ENCODE measurements at places on chromosomes 1 and 21.

DNA sequence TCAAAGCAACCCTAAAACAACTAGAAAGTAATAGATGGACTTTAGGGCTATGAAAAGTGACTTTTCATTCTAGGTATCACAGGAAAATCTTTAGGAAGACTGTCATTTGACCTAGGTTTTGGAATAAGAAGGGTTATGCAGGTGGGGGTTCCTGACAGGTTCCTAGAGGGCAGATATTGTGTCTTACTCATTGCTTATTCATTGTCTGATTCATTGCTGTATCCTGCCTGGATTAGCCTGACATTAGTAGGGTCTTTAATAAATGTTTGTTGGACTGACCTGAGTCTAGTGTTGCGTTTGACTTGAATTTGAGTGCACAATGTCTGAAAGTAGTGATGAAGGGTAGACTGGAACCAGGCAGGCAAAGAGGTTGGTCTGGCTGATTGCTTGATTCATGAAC is 6.0 kb downstream of the FNBP1L start:
- no peak for DNase-seq

- DNase-seq: no peak
Measured at GRCh38 chr21:41839387-41840000, 39.6 kb downstream of the PRDM15 start.

DNA sequence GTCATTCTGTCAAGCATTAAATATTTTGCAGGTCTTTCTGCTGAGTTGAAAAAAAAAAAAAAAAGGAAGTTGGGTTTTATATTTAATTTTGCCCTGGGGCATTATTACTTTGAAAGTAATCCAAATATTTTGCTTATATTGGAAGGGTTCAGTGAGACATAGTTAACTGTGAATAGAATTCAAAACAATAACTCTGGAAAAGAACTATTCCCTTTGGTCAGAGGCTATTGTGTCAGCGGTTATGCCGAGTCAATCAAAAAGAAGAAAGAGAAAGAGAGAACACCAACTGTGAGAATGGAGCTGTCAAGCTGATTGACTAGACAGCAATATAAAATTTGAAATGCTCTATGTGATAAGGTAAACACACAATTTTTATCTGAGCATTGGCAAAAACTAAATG is 761.7 kb downstream of the ADGRL2 start:
- DNase-seq: no peak

- no peak for DNase-seq
Measured at GRCh38 chr1:29586991-29587745, 350.8 kb downstream of the PTPRU start.

- no peak for DNase-seq
Measured at GRCh38 chr1:218809625-218810024, 364.1 kb upstream of the LYPLAL1 start.

GRCh38 chr1:167722152-167722869 is 529 bp downstream of the MPZL1 start:
- peak; percentile 84 for DNase-seq

All from large intestine (tissue), 12 donors.